ENCODE measurements at places on chromosomes 5 and 9. TPM values are rescaled to one million over a fixed set of nuclear protein-coding genes. Genes with fewer than 3 reads are reported as not detected.

Gene PCDHGA4
- 2.0 TPM for total RNA-seq

Gene KCNMB1
- total RNA-seq, result not detected

Gene HRH2
- 0.05 TPM for total RNA-seq

Gene C9orf50
- 0.56 TPM for total RNA-seq

Gene PRLR
- total RNA-seq, result 0.16 TPM

Gene CCT5
- total RNA-seq, result 961 TPM

Gene CD14
- total RNA-seq, result 0.30 TPM

Gene ZNF622
- total RNA-seq, result 66.6 TPM

Gene NCS1
- total RNA-seq, result 27.7 TPM

Gene LCN15
- total RNA-seq, result not detected

Gene RANBP3L
- total RNA-seq, result not detected

Gene SLC36A3
- total RNA-seq, result not detected

Gene DBH
- total RNA-seq, result not detected

Gene NEUROG1
- total RNA-seq, result not detected

Gene STKLD1
- total RNA-seq, result 0.41 TPM
